NCI-H1105 (cell line): ENCODE measurements at places on chromosomes 13 and 19.

DNA sequence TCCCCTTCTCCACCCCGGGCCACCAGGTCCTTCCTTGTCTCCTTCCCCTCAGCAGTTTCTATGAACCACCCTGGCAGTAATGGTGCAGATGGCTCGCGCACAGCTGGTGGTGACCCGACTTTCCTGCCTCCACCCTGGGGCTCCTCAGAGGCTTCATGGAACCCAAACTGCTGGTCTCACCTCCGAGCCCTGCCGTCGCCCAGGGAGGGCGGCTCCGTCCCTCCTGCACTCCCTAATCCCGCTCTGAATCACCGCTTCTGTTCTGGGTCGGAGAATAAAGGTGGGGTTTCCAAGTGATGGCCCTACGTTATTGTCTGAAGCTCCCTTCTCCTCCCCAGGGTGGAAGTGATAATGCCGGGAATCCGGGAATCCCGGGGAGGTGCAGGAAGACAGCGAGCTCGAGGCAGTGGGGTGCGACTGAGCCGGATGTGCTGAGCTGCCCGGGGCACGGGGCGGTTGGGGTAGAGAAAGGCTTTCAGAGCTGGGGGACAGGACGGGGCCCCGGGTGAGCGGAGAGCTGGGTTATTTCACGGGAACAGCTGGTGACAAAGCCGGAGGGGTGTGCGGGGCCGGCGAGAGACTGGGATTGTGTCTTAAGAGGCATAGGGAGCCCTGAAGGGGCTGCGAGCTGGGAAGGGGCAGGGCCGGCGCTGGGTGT, 711 bp downstream of the FUT2 start:
- DNase-seq: no peak

DNA sequence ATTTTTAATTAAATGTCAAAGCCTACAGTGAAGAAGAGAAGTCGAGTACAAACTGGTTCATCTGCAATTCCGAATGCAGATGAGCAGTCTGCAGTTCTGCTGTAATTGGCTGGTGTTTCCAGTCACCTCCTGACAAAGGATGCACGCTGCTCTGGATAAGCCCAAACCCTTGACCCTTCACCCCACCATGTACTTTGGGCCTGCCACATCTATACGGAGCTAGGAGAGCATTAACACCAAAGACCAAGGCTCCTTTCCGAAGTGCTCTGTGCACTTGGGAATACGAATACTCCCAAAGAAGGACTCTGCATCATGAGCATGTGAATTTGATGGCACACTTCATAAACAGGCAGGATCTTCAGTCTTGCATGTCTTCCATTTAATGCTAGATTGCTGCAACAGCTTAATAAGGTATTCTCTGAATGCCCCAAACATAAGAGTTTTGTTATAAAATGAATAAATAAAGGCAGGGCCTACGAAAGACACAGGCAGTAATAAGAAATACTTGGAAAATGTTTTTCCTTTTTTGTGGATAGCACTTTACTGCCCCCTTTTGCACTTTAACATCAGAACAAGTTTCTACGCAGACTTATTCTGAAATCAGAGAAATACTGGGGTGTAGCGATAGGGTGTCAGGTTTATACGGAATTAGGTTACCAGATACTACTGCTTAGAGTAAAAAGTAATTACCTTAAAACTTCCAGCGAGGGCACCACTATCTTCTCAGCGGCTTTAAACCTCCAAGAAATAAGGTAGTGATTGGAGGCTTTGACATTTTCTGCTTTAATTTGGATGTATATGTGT, 15.0 kb downstream of the EFNB2 start:
- DNase-seq: no peak

- DNase-seq: no peak
Observed at GRCh38 chr13:83450591-83450990, 431.7 kb downstream of the SLITRK1 start.

DNA sequence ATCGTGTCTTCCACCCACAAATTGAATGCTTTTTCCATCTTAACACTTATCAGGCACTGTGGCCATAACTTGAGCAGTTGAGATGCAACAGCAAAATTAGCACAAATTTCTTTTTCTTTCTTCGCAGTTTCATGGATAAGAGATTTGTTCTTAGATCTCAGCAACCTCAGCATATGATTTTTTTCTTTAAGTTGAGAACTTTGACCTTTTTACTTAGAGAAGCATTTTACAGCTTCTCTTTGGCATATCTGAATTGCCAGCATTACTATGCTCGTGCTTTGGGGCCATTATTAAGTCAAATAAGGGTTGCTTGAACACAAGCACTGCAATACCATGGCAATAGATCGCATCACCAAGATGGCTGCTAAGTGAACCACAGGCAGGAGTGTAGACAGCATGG, 16.1 kb downstream of the USPL1 start:
- DNase-seq: no peak

GRCh38 chr13:57813651-57814050, 182.1 kb downstream of the PCDH17 start:
- DNase-seq: no peak

DNA sequence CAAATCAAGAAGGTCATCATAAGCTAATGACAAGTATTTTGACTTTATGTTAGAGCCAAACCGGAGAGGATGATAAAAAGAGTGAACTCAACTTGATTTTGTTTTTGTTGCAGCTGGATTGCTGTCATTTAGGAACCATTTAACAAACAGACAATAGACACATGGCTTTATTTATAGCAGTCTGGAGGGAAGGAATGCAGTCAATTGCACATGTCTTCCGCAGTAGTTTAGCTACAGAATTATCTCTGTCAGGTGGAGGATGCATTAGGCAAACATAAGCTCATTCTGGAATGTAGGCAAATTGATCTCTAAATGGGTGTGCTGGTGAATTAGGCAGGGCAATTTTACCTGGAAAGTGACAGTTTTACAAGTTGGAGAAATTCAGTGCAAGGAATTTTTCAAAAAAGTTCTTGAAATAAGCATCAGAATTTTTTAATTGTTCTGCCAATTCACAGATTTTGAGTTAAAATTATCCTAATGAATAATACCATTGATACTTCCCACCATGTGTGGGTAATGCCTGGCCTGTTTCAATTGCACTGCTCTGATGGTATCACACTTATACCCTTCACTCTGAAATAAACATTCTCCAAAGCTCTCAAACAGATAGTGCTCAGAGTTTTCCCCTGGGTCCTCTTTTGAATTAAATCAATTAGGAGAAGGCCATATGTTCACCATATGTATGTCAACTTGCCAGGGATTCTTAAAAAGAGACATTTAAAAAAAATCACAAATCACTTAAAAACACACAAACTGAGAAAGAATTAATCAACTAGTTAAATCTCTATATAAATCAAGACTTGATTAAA, 318.3 kb downstream of the NDFIP2 start:
- DNase-seq: no peak

- DNase-seq: no peak
Observed at GRCh38 chr19:19033176-19033425, 216 bp downstream of the SUGP2 start.

DNA sequence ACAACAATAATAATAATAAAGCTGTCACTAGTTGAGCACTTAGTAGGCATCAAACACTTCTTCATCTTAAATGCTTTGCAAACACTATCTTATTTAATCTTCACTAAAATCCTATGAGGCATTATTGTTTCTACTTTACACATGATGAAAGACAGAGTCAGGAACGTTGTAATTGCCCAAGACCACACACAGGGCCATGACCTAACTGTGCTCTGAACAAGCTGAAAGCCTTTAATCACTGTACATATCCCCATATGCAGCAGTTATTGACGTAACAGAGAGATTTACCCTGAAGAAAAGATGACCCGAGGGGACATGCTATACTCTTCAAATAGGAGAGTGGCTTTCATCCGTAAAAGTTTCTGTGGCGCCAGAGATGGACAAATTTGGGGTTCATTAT, 53.0 kb downstream of the SACS start:
- DNase-seq: no peak

DNA sequence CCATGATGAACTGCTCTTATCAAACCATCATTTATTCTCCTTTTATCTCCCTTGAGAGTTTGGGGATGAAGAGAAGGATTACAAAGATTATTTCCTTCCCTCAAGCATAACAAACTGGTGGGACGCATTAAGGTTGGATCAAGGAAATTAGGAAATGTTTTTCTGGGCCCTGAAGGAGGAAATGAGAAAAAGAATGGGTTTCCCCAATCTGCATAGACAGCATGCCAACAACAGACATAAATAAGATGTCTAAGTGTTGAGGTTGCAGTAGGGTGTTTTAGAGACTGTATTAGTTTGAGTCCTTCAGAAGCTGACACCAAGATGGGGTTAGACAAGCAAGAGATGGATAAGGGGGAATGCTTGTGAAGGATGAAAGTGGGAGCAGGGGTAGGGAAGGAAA, 7.3 kb downstream of the EPSTI1 start:
- no peak for DNase-seq
